ENCODE measurements at places on chromosomes 11 and 22.

GRCh38 chr22:45328822-45329529, 19.2 kb downstream of the FAM118A start:
- DNase-seq, result no peak

DNA sequence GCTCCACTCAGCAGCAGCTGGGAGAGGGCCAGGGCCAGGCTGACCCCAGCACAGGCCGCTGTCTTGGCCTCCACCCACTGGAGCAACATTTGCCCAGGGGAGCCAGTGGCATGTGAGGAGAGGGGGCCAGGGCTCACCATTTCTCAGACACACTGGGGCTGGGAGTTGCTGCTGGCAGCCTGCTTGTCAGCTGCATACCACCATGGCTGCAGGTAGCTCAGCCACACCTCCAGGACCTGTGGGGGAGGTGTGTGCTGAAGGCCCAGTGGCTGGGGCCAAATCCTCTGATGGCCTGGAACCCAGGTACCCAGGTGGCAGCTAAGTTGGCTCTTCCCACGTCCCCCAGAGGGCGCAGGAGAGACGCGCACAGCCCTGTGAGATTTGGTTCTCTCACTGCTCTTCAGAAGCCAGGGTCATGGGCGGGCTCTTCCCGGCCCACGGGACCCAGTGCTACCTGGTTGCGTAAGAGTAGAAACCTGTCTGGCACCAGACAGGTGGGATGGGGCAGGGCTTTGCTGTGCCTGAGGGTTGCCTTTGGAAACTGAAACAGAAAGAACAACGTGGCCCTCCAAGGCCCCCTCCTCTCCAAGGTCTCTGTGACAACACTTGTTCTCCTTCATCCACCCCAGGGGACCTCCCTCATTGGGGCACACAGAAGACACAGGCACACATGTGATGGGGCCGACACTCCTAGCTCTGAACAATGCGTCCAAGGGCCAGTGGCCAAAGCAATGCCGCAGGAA, 98.8 kb downstream of the MED15 start:
- peak; percentile 97 for DNase-seq

DNA sequence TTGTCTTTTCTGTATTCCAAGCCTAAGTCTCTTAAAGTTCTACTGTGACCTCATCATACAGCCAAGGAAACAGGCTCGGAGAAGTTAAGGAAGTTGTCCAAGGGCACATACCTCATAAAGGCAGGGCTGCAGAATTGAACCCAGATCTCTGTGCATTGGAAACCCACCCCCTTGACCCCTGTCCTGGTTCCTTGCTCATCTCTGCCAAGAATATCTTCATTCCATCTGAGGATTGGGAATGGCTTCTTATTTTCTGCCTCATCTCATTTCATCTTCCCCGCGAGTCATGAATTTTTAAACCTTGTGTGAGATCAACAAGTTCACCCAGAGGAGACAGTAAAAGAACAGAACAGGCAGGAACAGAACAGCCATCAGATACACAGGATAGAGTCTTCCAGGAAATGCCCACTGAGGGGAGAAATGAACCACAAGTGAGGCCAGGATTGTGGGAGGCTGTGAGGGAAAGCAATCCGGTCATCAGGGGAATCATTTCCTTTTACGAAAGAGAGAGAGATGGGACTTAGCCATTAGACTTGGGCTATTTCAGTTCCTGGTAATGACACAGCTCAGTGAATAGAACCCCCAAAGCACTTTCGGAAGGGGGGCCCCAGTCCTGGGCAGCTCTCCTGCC, 34.4 kb upstream of the LRRC10B start:
- DNase-seq, result no peak

DNA sequence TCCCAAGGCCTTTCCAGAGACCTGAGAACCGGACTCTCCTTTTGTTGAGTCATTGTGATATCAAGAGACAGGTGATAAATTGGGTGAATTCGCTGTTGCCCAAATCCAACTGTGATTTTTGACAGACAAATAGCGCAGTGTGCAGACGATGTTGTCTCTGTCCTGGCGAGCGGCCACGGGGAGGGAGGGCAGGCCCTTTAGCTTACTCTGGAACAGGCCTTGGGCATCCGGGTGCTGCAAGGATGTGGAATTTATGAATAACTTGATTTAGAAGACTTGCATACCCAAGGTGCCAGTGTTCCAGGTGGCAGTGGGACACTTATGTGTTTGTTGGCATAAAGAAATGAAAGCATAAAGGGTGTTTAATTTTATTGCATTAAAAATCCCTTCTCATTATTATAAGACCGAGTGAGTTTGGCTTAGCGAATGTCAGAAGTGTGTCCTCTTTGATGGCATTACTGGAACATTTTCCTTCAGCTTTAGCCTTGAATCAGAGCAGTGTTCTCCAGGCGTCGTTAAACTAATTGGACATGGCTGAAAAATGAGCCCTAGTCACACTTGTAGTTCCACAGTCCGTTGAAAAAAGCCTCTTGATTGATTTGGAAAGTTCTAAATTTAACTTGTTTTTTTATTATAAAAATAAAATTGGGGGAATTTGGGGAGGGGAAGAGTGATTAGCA, 9.4 kb downstream of the LDLRAD3 start:
- DNase-seq, result no peak

DNA sequence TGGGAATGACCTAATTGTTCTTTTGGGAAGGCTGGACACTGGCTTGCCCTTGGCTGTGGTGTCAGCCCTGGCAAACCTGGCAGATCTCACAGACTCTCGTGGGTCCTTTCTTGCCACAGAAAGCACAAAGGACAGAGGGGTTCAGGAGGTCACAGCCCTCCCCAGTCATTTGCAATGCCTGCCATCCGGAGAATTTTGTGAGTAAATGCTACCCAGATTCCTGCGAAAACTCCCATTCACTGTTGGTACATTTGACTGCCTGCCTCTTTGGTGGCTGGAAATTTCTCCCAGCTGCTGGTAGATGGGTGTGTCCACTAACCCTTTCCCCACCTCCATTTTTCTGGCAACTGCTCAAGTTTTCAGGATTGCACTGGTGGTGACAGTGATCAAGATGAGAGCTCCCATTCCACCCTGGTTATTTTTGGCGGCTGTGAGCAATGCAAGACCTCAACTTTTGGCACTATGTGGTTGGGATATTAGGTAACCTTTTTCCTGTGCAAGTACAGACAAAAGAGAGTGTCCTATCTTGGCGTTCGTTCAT, 155.7 kb downstream of the NAV2 start:
- peak; percentile 64 for DNase-seq

DNA sequence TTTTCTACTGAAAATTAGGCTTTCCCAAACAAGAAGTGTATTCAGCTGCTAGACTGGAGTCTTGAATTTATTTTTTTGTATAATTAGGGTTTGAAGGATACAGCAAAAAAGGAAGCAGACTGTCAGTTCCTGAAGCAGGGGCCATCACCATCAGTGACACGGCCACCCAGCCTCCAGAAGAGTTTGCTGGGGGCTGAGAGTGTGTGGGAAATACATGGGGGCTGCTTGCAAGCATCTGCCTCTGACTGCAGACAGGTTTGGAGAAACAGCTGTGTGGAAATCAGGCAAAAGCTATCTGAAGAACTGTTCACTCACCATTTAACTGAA, 23.0 kb downstream of the FZD4 start:
- DNase-seq, result no peak

DNA sequence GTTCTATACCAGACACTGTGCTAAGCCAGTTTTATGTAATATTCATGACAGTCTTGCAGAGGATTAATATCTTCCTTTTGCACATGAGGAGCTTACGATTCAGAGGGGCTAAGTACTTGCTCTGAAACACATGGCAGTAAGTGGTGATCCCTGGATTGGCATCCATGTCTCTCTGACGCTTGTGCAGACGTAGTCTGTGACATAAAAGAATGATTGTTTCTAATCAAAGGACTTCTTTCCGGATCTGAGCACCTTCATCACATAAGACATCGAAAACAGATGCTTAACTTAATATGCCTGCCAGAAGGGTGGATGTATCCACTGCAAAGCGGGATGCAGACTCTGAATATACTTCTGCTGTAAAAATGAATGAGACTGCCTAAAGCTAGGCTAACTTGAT, 74.8 kb downstream of the ARHGAP42 start:
- no peak for DNase-seq

DNA sequence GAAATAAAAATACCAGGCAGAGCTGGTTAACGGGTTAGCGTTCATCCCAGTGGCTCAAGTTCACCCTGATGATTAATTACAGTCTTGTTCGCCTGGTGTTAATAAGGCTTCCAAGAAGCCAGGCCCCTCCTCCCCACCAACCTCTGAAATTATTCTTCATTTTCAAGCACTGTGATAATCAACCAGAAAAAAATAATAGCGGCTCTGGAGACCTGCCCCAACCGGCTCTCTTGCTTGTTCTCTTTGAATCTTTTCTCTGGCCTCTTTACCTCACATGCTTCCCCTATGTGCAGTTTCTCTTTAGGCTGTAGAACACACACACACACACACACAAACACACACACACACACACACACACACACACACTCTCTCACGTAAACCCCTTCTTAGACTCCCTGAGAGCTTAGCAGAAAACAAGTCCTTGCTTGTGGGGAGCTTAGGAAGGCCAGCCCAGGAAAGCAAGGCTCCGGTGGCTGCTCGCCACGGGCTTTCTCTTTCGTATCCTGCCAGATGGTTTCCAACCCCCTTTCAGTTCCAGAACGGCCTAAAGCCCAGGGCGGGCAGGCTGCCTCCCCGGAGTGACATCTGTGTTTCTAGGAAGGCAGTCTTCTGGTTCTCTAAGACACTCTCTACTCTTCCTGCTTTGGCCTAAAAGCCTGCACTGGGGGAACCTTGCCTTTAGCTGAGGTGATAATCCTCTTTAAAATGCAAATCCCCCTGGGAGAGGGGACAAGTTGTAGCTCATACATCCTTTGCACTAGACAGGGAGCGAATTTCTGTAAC, 106.4 kb upstream of the SESN3 start:
- peak; percentile 88 for DNase-seq

DNA sequence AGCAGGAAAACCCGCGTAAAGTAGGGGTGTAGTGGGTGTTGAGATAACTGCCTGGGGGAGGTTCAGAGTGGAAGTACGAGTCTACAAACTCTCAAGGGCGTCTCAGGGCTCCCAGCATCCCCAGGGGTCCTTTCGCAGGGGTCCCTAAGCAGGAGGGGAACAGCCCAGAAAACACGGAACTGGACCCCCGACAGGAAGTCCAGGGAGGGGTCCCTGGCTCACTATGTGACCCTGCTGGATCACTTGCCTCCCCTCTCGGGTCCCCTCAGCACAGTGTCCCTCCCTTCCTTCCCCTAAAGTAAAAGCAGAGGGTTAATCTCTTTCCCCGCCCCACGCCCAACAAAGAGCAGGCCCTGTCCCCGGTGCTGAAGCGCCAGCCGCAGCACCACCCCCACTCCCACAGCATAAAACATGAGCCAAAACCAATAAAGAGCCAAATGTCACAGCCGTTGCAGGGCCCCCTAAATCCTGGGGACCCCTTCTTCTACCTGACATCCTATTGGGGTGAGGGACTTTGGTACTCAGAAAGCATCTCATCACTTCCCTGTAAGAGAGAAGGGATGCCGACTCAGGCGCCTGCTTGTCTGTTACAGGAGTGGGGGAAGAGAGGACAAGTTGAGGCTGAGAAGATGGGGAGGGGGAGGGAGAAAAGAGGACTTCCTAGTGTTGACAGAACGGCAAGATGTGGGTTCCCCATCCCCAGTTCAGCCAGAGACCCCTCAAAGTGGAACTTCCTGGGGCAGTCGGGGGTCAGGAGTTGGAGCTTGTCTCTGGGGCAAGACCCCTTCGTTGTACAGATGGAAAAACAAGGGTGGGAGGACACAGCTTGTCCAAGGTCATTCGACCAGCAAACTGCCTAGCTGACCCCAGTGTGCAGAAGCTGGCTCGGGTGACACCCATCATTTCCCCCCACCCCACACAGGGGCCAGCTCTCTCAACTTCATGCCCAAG, 1.4 kb upstream of the NEFH start:
- peak; percentile 85 for DNase-seq

DNA sequence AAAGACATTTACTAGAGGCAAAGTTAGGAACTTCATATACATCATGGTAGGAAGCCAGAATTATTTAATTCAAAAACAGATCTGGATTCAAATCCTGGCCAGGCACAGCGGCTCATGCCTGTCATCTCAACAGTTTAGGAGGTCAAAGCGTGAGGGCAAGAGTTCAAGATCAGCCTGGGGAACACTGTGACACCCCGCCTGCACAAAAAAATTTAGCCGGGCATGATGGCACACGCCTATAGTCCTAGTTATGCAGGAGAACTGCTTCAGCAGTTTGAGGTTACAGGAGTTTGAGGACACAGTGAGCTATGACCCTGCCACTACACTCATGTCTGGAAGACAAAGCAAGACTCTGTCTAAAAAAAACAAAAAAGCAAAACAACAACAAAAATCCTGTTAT, 8.9 kb downstream of the MRTFA start:
- DNase-seq, result peak; percentile 32

- no peak for DNase-seq
Observed at GRCh38 chr11:103051981-103052380, 40.0 kb downstream of the DCUN1D5 start.

GRCh38 chr22:43917521-43917920, 6.1 kb upstream of the PNPLA3 start:
- no peak for DNase-seq

- peak; percentile 72 for DNase-seq
Observed at GRCh38 chr11:1197886-1198560, 24.8 kb upstream of the MUC5B start.

GRCh38 chr11:12585861-12586260, 88.4 kb upstream of the TEAD1 start:
- DNase-seq, result no peak

DNA sequence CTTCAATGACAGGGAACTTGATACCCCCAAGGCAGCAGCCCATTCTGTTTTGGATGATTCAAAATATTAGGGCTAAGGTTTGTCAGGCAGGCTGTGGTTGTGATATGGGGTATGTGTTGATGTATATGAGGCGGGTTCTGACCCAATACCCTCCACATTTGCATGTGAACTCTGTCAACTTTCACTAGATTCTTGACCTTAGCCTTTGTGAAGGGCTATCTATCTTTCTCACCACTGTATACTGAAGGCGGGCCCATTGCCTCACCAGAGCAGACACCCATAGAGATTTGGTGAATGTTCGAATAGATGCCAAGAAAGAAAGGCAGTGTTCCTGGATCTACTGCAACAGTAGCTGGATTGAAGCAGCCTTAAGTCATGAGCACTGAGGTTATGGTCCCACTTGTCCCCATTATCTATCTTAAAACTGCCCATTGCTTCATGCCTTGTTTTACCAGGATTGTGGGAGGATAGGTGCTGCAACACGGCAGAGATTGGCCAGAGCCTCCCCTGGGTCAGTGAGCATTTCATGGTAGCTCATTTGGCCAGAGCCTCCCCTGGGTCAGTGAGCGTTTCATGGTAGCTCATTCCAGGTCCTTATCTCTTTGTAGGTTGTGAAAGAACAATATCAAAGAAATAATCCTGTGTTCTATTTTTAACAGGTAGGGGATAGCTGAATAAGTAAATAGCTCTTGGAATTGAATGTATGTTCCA, 399.6 kb downstream of the TMEM135 start:
- no peak for DNase-seq

GRCh38 chr11:35911013-35911412, 32.8 kb upstream of the LDLRAD3 start:
- peak; percentile 12 for DNase-seq

DNA sequence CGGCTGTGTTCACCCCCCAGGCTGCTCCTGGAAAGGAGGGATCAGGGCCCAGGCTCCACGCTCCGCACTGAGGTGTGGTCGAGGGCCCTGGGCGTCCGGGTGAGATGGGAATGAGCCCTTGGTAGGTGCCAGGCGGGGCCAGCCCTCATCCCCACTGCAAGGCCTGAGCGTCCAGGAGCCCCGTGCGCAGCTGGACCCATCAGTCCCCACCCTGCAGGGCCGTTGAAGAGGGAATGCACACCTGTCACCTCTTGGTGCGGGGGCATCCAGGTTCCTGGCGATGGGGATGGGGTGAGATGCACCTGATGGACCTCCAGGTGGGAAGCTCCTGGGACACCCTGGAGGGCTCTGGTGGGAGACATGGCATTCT, 72.2 kb downstream of the KCNQ1 start:
- DNase-seq, result no peak
